Hematopoietic multipotent progenitor cell (in vitro differentiated cells): ENCODE measurements at places on chromosomes 5 and 9. TPM values are rescaled to one million over a fixed set of nuclear protein-coding genes. Genes with fewer than 3 reads are reported as not detected.
A peak's percentile ranks its signal among the peaks of the same experiment; 100 is the strongest.

GRCh38 chr5:126794157-126794828 is 17.4 kb downstream of the LMNB1 start:
- DNase-seq = no peak

The SARDH gene
- 10.5 TPM for total RNA-seq

- DNase-seq = no peak
Observed at GRCh38 chr9:34123682-34124081, 2.8 kb downstream of the DCAF12 start.

- no peak for DNase-seq
Observed at GRCh38 chr9:38153910-38154291, 84.9 kb upstream of the SHB start.

- DNase-seq = no peak
Observed at GRCh38 chr5:160311491-160312133, 752 bp downstream of the CCNJL start.

The PANK3 gene
- total RNA-seq = 12.4 TPM

The PCDHGB7 gene
- total RNA-seq = 2.2 TPM

GRCh38 chr5:109105631-109106267 is 304.0 kb downstream of the PJA2 start:
- no peak for DNase-seq

DNA sequence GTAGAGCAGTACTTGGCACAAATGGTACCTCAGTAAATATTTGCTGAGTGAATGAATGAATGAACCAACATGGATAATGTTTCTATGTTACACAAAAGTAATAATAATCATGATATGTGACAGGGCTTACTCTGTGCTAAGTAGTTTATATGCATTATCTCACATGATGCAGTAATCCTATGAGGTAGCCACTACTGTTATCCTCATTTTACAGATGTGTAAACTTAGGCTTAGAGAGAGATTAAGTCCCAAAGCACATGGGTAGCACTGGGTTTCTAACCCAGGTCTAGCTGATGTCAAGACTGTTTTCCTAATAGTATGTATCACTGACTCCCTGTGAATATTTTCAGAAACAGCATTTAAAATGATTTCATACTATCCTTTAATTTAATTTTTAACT is 44.1 kb upstream of the VDAC1 start:
- no peak for DNase-seq

GRCh38 chr5:71839096-71839884 is 120.2 kb downstream of the CARTPT start:
- no peak for DNase-seq

- no peak for DNase-seq
Observed at GRCh38 chr5:94471521-94471920, 146.9 kb downstream of the KIAA0825 start.

The PCDHGA2 gene
- total RNA-seq = 0.27 TPM

GRCh38 chr9:73347123-73347522 is 195.5 kb downstream of the ANXA1 start:
- no peak for DNase-seq

DNA sequence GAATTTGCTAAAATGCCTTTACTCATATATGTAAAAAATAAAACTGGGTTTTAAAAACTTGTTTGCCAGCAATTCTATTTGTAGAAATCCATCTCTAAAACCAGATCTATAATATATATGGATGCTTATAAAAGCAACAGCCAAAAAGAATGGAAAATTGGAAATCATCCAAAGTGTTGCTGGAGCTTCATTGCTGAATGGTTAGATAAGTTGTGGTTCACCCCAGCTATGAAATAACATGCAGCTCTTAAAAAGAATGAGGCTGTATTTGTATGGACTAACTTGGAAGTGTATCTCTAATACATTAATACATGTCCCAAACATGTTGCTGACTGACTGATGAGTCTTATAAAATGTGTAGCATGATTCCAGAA is 76.2 kb downstream of the STK10 start:
- no peak for DNase-seq

- peak; percentile 33 for DNase-seq
Observed at GRCh38 chr9:9790216-9790872, 822.5 kb downstream of the PTPRD start.

DNA sequence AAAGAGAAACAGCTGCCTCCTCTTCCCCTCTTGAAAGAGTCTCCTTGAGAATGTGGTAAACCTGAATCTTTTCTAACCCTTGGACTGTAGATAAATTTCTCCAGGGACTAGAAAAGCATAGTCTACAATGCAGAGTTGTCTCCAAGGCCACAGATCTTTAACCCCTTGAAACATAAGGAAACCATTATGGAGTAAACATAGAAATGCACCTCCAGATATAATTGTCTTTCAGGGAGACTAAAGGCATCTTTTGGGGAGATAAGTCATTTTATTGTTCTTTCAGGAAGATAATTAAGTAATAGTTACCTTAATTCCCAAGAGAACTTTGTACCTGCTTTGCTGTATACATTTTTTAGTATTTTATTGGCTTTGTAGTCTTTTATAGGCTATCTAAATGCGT is 373.6 kb upstream of the GRIA1 start:
- no peak for DNase-seq

DNA sequence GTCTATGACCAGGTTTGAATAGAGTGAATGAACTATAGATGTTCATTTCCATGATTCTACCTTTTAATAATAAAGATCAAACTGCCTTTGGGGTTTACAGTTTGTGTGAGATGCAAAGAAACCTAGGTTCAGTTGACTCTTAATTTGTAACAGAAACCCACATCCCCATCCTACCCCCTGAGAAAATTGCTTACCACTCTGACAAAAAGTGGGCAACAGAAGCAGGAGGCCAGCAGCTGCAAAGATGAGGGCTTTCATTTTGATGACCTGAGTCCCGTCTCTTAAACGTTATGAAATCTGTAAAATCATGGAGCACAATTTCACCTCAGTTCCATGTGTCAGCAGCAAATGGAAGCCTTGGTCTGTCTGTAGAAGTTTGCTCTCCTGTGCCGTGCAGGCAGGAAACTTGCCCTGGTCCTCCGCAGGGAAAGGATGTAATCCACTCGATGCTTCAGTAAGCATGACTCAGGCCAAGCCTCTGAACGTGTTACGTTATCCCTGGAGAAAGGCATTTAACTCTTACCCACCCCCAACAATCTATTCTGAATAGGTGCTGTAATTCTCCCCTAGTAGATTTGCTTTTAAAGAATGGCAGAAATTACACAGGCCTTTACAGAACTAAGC is at the start of gene F2RL2:
Gene F2RL2 (minus strand): TSS at position 431 of the 624 bp plus-strand sequence. CDS start 173 bp downstream, at position 258.
- DNase-seq = no peak

- no peak for DNase-seq
Observed at GRCh38 chr5:149581931-149582768, 852 bp downstream of the ARHGEF37 start.

The OLFM1 gene
- total RNA-seq = 0.27 TPM

- DNase-seq = no peak
Observed at GRCh38 chr5:93592883-93593282, 9.9 kb downstream of the NR2F1 start.

The YIPF5 gene
- 24.8 TPM for total RNA-seq

DNA sequence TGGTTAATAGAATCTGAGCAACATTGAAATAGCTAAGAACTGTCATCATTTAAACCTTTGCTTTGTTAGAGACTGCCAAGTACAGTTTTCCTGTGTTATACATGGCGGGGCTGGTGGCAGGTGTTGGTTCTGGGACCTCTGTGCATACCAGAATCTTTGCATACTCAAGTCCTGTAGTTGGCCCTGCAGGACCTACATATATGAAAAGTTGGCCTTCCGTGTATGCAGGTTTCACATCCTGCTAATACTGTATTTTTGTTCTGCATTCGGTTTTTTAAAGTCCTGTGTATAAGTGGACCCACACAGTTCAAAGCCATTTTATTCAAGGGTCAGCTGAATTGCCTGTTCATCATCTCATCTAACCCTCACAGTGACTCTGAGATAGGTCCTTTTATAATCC is 36.4 kb downstream of the LARP1 start:
- no peak for DNase-seq

- peak; percentile 90 for DNase-seq
Observed at GRCh38 chr9:114405294-114406034, 17.7 kb upstream of the AKNA start.

DNA sequence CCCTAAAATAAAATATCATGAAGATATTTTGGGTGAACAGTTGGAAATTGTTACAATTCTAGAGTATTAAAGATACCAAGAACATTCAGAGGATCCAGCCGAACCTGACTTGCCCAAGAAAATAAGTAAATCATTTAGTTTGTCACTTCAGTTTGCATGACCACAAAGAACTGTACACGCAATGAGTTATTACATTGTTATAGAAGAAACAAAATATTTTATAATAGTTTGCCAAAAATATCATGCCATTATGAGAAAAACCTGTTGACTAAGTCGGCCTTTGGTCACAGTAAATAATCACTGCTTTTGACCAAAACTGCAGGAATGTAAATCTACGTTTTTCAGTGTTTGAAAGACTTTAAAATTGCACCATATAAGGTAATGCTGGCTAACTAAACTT is 27.9 kb downstream of the TRIO start:
- DNase-seq = no peak

The NME5 gene
- 0.27 TPM for total RNA-seq

The ZNF346 gene
- 27.2 TPM for total RNA-seq

GRCh38 chr5:142364251-142365145 is 39.7 kb upstream of the SPRY4 start:
- DNase-seq = no peak

The DOK3 gene
- 57.1 TPM for total RNA-seq

The ARL10 gene
- 17.8 TPM for total RNA-seq

- DNase-seq = no peak
Observed at GRCh38 chr9:117548556-117548955, 133.7 kb upstream of the ASTN2 start.

The RGMB gene
- under 0.01 TPM for total RNA-seq

GRCh38 chr5:68661237-68661636 is 432.6 kb upstream of the SLC30A5 start:
- peak; percentile 8 for DNase-seq

DNA sequence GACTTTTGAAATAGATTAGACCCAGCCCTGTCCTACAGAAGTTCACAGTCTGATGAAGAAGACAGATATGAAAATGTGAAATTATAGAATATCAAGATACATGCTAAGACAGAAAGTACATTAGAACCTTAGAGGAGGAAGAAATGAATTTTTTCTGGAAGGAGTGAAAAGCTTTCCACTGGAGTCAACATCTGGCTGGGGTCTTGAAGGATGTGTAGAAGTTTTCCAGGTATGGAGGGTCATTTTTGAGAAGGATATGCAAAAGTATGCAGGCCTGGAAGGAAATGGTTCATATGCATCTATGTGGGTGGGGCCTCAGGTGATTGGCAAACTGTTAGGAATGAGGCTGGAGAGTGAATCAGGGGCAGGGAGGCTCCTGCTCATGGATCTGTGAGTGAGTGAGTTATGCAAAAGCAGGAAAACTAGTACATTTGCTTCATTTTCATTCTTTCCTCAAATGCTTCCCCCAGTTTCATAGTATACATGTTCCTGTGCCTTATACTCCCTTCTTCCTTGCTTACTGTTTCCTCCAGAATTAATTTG is 142.3 kb downstream of the GRIA1 start:
- no peak for DNase-seq

The ARID3C gene
- total RNA-seq = not detected

- DNase-seq = no peak
Observed at GRCh38 chr5:113212244-113212920, 222.4 kb downstream of the TSSK1B start.

The LTC4S gene
- total RNA-seq = 8.6 TPM

DNA sequence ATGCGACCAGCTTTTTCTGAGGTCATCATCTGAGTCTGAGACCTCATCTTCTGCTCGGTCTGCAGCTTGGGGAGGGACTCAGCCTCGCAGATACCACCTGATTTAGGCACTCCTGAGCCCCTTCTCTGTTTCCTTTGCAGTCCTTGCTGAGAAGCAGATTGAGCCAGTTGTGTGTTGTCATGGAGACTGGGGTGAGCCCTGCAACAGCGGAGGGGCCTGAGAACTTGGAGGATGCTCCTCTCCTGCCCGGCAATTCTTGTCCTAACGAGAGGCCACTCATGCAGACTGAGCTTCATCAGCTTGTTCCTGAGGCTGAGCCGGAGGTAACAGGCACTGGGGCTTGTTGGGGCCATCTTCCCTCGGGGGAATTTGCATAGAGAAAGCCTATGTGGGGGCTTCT is 19.2 kb downstream of the TEX53 start:
- DNase-seq = no peak

- DNase-seq = no peak
Observed at GRCh38 chr9:37619806-37620205, 27.4 kb upstream of the TOMM5 start.

GRCh38 chr5:169742771-169743296 is 105.8 kb downstream of the DOCK2 start:
- DNase-seq = no peak

- DNase-seq = peak; percentile 18
Observed at GRCh38 chr9:111598733-111599091, 735 bp downstream of the PTGR1 start.

DNA sequence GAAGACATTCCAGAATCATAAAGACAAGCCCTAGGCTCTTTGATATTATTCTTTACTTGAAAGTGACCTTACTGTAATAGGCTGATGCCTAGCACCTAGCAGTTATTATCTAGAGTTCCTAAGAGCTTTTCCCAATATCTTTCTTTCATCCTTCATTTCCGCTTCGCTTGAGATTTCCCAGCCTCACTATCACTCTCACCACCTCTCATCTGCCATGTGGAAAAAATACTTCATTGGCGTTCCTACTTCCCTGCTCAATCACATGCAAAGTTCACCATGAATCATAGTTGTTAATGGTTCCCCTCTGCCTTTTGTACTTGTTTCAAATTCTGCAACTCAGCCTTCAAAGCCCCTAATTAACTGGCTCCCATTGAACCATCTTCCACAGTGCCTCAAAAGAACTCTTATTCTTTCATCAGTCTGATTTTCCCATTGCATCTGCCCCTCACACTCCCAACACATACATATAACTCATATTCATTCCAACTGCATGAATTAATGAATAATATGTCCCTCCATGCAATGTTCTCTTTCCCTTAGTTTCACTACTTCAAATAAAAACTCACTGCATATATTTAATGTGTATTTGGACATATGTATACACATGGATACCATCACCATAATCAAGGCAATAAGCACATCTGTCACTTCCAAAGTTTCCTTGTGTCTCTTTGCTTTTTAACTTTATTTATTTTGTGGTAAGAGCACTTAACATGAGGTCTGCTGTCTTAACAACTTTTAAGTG is 221.6 kb downstream of the PARP8 start:
- no peak for DNase-seq

The OR1Q1 gene
- under 0.01 TPM for total RNA-seq

The NTRK2 gene
- total RNA-seq = under 0.01 TPM

DNA sequence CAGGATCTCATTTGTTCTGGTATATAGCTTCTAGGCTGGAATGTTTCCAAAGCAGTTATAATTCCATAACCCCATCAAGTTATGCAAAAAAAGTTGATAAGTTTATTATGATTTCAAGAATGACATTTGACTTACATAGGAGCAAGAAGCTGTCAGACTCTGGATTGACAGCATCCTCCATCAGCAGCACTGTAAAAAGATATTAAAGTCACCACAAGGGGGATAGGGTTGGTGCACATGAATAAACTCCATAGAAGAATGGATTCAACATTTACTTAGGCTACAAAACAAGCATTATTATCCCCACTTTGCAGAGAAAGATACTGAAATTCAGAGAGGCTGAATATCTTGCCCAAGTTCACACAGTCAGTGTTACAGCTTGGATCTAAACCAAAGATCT is 208.9 kb upstream of the SLC30A5 start:
- DNase-seq = no peak

GRCh38 chr5:172172912-172173563 is 15.0 kb downstream of the STK10 start:
- no peak for DNase-seq
